LHCN-M2 (cell line): ENCODE measurements at places on chromosomes 7 and 10. TPM values are rescaled to one million over a fixed set of nuclear protein-coding genes. Genes with fewer than 3 reads are reported as not detected.

Gene PAX2
- not detected in 2 replicates for total RNA-seq

Gene RBM28
- 24.1 and 29.3 TPM in 2 replicates for total RNA-seq

Gene EVX1
- total RNA-seq = not detected in 2 replicates

Gene MMD2
- total RNA-seq = not detected in 2 replicates

Gene CYP2C19
- not detected in 2 replicates for total RNA-seq

Gene PITRM1
- 113 and 134 TPM in 2 replicates for total RNA-seq

Gene PLEKHS1
- total RNA-seq = not detected in 2 replicates

Gene HOXA7
- 4.5 and 8.3 TPM in 2 replicates for total RNA-seq

Gene RAB19
- not detected in 2 replicates for total RNA-seq

Gene FERD3L
- not detected in 2 replicates for total RNA-seq

Gene ASAH2
- 0.51 and 0.80 TPM in 2 replicates for total RNA-seq

Gene DENND2A
- total RNA-seq = not detected in 2 replicates

Gene CLCN1
- not detected in 2 replicates for total RNA-seq

Gene CAMK1D
- total RNA-seq = 0.45 and 0.52 TPM in 2 replicates

DNA sequence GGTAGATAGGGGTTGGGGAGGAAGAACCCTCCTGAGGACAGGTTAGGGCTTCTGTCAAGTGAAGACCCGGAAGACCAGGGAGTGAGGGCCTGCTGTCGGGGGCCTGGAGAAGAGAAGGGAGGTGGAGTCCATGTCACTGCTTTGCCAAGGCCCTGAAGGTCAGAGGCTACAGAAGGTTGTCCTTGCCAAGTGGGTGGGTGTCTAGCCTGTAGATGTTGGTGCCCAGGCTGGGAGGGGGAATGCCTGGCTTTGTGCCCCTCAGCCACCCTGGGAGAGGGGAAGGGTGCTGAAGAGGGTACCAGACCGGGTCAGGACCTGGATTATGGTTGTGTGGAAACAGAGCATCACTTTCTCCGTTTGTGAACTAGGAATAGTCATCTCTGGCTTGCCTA is 67.2 kb upstream of the AQP1 start:
- DNase-seq = no peak

GRCh38 chr10:113665806-113666354 is 2.0 kb upstream of the NRAP start:
- peak; percentile 54 for DNase-seq

DNA sequence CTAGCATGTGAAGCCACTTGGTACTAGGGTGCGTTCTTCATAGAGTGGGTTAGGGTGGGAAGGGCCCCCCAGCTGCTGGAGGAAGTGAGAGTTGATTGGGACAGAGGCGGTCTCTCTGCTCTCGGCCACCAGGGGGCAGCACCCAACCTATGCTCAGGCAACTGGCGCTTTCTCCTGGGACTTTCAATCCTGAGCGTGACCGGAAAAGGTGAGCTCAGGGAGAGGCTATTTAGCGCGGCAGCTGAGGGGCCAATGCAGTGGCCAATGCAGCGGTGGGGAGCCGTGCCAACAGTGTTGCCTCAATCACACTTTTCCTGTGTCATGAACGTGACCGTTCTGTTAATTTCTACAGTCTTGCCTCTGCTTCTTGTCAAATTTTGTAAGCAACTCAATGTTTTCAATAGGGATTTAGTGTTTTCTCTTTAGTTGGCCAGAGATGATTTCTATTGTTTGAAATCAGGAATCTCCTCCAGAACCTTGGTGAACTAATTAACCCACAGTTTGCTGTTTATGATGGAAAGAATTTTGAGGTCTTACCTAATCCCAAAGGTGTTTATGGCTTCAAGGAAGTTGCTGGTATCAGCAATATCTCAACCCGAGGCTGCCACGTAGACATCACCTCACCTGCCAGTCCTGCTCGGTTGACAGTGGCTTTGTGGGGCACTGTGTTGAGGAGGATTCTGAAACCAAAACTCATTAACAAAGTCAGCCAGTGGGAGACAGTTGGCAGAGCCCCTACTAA is 67.9 kb upstream of the PDZD8 start:
- DNase-seq = peak; percentile 69

GRCh38 chr7:29607259-29607658 is 43.6 kb downstream of the PRR15 start:
- DNase-seq = no peak

DNA sequence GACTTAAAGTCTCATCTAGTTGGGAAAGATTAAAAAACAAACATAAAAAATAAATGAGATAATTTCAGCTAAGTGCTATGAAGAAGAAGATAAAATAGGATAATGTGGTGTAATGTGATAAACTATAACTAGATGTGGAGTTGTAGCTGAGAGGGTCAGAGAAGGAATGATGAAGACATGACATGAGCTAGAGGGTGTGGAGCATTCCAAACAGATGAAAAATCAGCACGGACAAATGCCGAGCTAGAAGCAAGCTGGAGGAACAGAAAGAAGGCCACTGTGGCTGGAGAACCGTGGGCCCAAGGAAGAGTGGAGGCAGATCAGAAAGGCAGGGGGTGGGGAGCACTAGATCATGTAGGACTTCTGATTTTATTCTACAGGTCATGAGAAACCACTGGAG is 70.6 kb downstream of the CDK6 start:
- peak; percentile 90 for DNase-seq

- DNase-seq = peak; percentile 64
These were observed 51.2 kb upstream of the LAMB4 start for GRCh38 chr7:108181073-108181985.

DNA sequence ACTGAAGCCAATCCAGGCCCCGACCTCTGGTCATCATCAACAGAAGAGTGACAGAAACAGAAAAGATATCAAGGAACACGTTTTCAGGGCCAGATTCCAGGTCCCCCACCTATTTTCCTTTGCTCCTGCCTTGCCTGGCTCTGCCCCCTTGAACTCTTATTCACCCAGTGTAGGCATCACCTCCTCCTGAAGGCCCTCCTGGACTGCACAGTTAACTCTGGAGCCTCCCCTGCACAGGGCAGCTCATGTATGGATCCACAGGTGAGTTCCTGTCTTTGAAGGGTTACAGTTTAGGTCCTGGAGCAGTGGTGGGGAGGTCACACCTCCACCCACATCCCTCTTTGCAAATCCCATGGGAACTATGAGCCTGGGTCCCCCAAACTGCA is 163.3 kb upstream of the TNRC18 start:
- no peak for DNase-seq

DNA sequence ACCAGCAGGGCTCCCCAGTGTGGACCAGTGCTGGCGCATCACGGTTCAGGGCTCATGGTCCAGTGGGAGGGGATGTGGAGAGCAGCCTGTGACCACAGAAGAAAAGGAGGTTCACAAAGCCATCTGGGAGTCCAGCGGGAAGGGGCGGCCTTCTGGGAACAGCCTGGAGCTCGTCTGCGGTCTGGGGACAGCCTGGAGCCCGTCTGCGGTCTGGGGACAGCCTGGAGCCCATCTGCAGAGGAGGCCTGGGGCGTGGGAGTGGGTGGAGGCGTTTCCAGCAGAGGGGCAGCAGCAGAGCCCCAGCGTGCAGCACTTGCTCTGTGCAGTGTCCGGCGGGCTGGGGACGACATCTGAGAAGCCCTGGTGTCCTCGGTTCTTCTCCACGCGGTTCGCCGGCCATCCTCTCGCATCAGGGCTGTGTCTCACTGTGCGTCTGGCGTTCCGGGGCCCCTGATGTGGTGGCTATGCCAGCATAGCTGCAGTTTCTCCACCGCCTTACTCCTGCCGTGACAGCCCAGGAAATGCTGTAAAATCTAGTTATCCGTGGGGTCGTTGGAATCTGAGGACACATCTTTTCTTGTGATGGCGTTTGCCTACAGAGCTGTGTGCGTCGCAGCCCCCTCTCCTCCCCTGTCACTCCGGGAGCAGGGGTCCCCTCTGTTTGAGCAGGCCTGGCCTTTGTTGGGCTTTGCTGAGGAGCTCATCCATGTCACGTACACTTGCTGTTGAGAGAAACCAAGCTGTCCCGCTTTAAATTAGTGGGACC is 104.6 kb downstream of the INPP5A start:
- no peak for DNase-seq

GRCh38 chr7:46613116-46613515 is 692.0 kb upstream of the IGFBP3 start:
- DNase-seq = no peak

GRCh38 chr10:68334672-68335467 is 2.1 kb upstream of the PBLD start:
- no peak for DNase-seq

GRCh38 chr7:37635346-37635745 is 48.2 kb upstream of the GPR141 start:
- DNase-seq = no peak

DNA sequence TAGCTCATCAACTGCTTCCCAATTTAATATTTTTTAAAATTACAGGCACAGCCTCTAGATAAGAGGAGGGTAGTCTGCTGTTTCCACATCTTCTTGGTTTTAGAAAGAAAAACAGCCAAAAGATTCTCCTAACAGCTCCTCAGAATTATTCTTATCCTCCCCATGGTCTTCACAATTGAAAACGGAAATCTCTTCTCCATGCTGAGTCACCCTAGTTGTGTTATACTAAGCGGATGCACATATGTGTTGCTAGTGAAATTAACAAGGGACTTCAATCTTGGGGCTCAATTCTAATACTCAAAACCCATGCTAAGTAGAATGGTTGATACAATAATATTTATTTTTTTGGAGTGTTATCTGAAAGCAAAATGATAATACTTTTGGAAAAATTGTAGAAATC is 71.9 kb upstream of the NPY start:
- no peak for DNase-seq

GRCh38 chr10:8071006-8071405 is 16.5 kb downstream of the GATA3 start:
- no peak for DNase-seq

DNA sequence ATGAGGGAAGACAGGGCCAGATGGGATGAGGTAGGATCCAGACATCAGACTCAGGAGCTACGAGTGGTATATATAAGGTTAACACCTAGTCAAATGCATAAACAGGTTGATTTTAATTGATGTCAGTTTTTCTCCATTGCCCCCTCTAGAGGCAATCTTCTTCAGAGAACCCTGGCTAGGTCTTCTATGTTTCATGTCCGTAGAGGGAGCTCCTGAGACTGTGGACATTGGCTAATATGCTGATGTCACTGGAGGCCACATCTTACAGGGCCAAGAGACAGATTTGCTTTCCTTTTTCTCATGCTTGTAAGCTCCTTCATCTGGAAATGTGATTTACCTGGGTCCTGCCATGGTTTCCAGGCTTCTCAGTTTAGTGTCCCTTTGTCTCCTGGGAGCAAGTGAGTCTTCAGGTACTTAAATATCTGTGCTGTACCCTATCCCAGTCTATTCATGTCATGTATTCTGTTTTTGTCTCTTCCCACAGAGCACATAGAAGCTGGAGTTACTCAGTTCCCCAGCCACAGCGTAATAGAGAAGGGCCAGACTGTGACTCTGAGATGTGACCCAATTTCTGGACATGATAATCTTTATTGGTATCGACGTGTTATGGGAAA is 161.6 kb upstream of the PRSS1 start:
- DNase-seq = peak; percentile 86

- DNase-seq = no peak
These were observed 213.9 kb downstream of the DYNC1I1 start for GRCh38 chr7:95986178-95986764.

DNA sequence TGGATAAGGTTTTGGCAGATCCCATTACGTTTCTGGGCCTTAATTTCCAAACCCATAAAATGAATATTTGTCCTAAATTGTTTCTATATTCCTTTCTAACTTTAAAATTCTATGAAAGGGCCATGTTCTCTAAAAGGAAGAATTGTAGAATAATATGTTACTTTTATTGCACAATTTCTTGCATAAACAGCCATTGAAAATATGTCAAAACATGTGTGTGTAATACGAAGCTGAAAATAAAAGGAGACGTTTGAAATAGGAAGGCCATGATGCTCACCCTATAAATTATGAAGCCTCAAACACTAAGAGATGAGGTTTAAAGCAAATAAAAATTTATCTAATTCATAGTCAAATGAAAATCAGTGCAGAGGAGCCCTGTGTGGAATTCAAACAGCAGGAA is 145.0 kb upstream of the LRRTM3 start:
- no peak for DNase-seq

DNA sequence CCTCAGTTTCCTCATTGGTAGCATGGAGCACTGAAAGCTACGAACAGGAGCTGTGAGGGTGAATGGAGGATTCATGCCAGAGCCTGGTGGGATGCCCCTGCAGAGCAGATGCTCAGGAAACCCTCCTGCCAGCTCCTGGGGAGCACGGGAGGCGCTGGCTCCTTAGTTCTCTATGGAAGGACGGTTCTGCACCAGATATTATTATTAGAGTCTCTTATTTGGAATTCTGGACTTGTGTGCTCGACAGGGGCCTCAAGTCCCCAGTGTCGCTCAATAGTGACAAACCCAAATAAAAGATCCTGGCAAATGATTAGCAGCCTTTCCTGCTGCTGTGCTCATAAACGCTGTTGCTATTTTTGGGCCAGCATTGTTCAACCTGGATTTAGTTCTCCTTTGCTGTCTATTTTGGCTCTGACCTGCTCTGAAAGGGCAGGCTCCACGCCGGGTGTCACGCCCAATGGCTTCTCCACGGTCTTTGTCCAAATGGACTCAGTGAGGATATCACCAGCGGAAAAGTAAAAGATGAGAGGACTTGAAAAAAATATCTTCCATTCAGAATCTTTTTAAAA is 23.0 kb upstream of the KLF6 start:
- no peak for DNase-seq

GRCh38 chr10:58963723-58964124 is 212.7 kb upstream of the PHYHIPL start:
- DNase-seq = no peak

DNA sequence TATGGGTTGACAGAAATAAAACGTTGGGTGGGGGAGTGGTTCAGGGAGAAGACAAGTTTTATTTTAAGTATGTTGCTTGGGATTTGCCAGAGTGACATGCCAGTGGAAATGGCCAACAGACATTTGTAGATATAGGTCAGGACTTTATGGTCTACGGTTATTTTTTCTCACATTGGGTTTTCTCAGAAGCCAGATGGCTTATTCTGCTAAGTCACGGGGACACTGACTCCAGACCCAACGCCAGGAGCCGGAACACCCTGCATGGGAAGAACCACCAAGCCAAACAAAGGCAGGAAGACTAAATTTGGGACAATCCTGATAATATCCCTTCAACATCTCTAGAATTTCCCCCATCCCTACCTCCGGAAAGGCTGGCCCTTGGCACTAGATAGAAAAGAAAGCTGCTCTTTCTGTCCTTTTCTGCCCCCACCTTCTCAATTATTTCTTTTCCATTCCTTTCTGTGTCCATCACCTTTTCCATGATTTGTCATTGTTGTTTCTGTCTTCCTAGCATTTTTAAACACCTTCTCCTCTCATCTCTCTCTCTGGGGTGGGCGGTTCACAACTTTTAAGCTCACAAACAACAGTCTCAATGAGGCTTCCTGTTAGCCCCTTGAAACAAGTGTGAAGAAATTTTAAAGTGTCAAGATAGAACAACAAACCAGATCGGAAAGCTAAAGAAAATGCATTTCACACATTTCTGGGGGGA is 44.7 kb downstream of the TBXAS1 start:
- no peak for DNase-seq

DNA sequence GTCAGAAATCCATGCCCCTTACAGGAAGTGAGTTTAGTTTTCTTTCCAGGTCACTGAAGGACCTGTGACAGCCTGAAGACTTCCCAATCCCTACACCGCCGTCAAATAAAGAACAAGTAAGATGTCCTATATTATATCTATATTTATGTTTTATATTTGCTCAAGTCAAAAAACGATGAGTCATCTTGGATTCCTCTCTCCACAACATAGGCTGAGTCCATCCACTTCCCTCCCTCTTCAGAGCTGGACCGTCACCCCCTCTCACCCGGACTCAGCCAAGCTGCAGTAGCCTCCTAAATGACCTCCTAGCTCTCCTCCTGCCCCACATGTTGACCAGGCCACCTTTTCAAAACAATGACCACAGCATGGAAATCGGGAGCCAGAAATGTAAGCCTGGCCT is 53.5 kb downstream of the GLI3 start:
- no peak for DNase-seq
